ENCODE measurements at places on chromosomes 16 and 17. TPM values are rescaled to one million over a fixed set of nuclear protein-coding genes. Genes with fewer than 3 reads are reported as not detected.

ENPP7 gene
- not detected for total RNA-seq

ODAD4 gene
- total RNA-seq: 0.60 TPM

KARS1 gene
- total RNA-seq: 137 TPM

CRYM gene
- not detected for total RNA-seq

CCR7 gene
- total RNA-seq: not detected

Data from endothelial cell of umbilical vein (primary cell).